ENCODE measurements at places on chromosomes 1 and 21. TPM values are rescaled to one million over a fixed set of nuclear protein-coding genes. Genes with fewer than 3 reads are reported as not detected.

The CA6 gene
- not detected for total RNA-seq

DNA sequence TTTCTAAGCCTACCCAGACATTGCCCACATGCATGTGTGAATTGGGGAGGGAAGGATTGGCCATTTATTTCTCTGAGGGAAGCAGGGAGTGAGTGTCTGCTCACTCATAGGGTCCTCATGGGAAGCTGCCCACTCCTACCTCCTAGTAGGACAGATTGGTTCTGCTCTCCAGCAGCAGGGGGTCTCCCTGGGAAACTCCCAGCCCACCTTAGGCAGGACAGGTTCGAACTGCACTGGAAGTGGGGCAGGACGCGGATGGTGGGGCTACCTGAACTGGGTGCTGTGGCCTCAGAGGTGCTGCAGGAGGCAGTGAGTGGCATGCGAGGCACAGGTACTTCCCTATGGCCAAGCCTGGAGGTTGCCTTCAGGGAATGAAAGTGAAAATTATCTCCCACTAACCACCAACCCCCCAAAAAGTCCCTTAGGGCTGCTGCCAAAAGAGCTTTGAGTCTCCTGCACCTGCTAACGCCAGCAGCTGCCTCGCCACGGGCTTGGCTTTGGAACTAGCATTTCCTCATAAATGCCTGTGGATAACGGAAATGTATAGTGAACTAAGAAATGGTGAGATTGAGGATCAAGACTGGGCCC lies 157.0 kb upstream of the COA6 start:
- no peak overlapping the region for H3K27ac ChIP-seq
- no peak for DNase-seq
- no peak overlapping the region for H3K4me3 ChIP-seq

The DDI2 gene
- total RNA-seq: 34.1 TPM

The SORT1 gene
- total RNA-seq: 45.5 TPM

DNA sequence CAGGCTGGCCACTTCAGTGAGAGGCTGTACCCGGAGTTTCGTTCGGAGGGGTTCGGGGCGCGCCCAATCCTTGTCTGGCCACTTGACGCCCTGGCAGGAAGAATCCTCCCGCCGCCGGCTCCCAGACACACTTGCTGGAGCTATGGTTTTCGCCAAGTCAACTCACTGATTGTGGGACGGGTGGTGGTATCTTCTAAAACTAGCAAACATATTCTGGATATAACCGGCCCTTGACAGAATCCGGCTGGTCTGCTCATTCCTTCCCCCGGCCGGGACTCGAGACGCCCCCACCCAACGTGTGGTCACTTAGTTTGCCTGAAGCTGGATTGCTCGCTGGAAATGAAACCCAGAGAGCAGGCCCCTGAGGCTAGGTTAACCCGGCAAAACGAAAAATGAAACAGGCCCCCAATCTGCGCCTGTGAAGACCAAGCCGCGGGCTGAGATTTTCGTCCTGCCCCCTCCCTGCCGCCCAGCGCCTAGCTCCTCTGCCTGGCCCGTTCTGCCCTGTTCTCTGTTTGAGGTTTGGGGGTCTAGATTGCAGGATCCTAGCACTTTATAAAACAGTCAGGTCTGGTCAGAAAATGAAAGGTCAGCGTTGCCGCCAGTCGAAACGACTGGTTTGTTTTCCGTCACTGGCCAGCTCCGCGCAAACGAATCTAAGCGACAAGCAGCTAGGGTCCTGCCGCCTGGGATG lies 4.6 kb downstream of the GFI1 start:
- peaks cover 94% of the 10 kb centered on the region for H3K27me3 ChIP-seq
- H3K27ac ChIP-seq: peak overlapping the region; percentile 1
- peaks cover 47% of the 10 kb centered on the region for H3K4me1 ChIP-seq
- H3K4me3 ChIP-seq: peak overlapping the region; percentile 46
- DNase-seq: peak; percentile 46
- H3K36me3 ChIP-seq: no peaks in the 10 kb centered on the region

The FABP3 gene
- total RNA-seq: 6.7 TPM

The NTNG1 gene
- total RNA-seq: 0.73 TPM

The OR2L8 gene
- not detected for total RNA-seq

DNA sequence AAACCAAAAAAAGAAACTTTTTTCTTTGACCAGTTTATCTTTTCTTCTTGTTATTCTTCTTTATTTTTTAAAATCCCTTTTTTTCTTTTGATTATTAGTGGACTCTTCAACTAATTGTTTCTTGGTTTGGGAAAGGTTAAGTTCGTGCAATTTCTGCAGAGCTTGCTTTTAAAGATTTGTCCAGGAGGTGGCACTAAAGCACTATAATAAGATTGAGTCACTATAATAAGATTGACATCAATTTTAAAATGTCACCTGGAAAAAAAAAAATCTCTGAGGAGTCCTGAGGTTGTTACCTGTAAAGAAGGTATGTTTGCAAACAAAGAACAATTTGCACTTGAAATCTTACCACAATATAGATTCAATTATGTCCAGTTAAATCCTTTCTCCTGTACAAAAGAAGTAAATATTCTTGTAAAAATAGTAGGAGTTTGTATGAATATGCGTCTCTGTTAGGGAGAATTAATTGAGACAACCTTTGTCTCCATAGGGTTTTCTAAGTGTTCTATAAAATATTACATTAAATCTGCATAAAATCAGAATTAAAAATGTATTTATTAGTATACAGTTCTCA lies 166.7 kb downstream of the ADGRL4 start:
- H3K36me3 ChIP-seq: no peaks in the 10 kb centered on the region
- DNase-seq: no peak
- no peak overlapping the region for H3K27ac ChIP-seq

GRCh38 chr1:45930258-45931150 lies 127.1 kb downstream of the MAST2 start:
- peaks cover 32% of the 10 kb centered on the region for H3K4me1 ChIP-seq
- no peak overlapping the region for H3K27ac ChIP-seq
- DNase-seq: no peak
- peaks cover 13% of the 10 kb centered on the region for H3K27me3 ChIP-seq

- H3K27ac ChIP-seq: no peak overlapping the region
- no peak overlapping the region for H3K4me3 ChIP-seq
- H3K4me1 ChIP-seq: peaks cover 9% of the 10 kb centered on the region
- no peaks in the 10 kb centered on the region for H3K36me3 ChIP-seq
- H3K27me3 ChIP-seq: no peaks in the 10 kb centered on the region
Observed at GRCh38 chr21:29667651-29668050, 272.1 kb downstream of the GRIK1 start.

DNA sequence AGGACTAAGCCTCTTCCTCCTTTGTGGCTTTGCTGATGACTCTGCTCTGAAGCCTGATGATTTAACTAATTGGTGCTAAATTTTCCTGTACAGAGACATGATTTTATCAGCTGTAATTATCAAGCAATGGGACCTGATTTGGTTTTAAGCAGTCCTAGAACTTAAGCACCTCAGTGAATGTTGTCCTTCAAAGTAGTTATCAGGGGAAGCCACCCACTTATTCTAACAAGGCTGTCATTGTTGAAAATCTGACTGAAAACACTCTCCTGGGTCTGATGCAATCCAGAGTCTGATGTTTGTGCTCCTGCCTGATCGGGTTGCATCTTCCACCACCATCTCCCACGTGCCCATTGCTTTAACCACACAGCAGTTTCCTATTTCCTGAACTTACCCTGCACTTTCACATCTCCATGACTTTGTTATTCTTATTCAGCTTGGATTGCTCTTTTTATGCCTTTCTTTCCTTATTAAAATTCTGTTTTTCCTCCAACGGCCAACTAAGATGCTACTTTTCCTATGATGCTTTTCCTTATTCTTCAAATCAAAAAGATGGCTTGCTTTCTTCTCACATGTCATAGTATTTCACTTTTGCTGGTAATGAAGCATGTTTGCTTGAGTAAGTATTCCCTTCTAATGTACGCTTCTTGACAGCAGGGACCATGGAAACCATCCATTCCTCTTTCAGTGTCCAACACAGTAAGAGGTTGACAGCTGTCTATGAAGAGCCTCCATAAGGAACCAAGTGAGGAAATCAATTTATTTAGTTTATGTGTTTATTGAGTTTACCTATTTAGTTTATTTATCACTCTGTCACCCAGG lies 55.0 kb downstream of the S1PR1 start:
- H3K27ac ChIP-seq: no peak overlapping the region
- no peak overlapping the region for H3K4me3 ChIP-seq
- no peak for DNase-seq

DNA sequence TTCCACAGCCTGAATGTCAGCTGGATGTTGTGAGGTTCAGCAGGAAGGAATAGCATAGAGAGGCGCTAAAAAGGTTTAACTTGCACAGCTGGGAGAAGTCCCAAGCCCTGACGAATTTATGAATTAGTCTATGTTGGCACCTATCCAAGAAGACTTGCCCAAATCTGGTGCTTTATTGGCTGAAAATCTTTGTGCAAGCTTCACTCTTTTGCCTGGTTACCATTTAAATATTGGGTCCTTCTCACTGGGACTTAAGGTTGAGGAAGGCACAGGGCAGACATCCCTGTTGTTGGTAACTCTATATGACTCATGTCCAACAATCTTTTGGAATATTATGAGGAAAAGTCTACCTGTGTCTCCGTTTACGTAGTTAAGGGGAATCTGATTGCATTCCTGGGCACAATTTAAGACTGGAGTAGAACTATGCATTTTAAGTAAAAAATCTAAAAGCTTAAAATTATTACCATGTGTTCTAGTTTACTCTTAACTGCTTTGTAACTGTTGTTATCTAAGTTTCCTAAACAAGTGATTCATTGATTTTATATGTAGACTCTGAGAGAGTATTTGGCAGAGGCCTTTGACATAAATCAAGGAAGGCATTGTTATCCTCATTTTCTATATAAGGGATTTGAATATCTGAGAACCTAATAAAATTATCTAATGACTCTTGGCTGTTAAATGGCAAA lies 181.7 kb upstream of the DPYD start:
- peaks cover 9% of the 10 kb centered on the region for H3K4me1 ChIP-seq
- no peak overlapping the region for H3K27ac ChIP-seq
- no peak overlapping the region for H3K4me3 ChIP-seq
- no peak for DNase-seq
- H3K27me3 ChIP-seq: no peaks in the 10 kb centered on the region
- H3K36me3 ChIP-seq: no peaks in the 10 kb centered on the region

GRCh38 chr1:31765041-31765467 lies 914 bp upstream of the ADGRB2 start:
- H3K36me3 ChIP-seq: no peaks in the 10 kb centered on the region
- no peak for DNase-seq
- H3K27ac ChIP-seq: no peak overlapping the region
- H3K4me3 ChIP-seq: peak overlapping the region; percentile 71
- H3K4me1 ChIP-seq: peaks cover 27% of the 10 kb centered on the region
- H3K27me3 ChIP-seq: peaks cover 52% of the 10 kb centered on the region

The ZSCAN20 gene
- total RNA-seq: 9.2 TPM

DNA sequence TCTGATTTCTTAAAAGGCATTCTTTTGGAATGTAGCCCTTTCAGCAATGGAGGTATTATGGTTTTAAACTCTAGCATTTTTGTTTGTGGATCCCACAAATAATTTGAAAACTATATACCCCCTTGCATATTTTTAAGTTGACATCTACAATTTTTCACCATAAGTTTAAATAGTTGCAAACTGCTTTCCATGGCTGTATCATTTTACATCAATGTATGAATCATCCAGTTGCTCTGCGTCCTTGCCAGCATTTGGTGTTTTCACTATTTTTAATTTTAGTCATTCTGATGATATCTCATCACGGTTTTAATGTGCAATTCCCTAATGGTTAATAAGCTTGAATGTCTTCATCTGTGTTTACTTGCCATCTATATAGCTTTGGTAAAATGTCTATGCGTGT lies 20.7 kb downstream of the DIPK1A start:
- no peaks in the 10 kb centered on the region for H3K36me3 ChIP-seq
- H3K27me3 ChIP-seq: no peaks in the 10 kb centered on the region
- peaks cover 35% of the 10 kb centered on the region for H3K4me1 ChIP-seq
- H3K4me3 ChIP-seq: no peak overlapping the region

The TNFSF18 gene
- total RNA-seq: 3.7 TPM

- H3K4me1 ChIP-seq: no peaks in the 10 kb centered on the region
- no peaks in the 10 kb centered on the region for H3K36me3 ChIP-seq
- no peak for DNase-seq
- H3K27me3 ChIP-seq: peaks cover 1% of the 10 kb centered on the region
- no peak overlapping the region for H3K27ac ChIP-seq
Observed at GRCh38 chr1:109204484-109204883, 9.2 kb upstream of the SARS1 start.

GRCh38 chr1:79551321-79551720 lies 544.8 kb upstream of the ADGRL4 start:
- no peaks in the 10 kb centered on the region for H3K4me1 ChIP-seq
- no peaks in the 10 kb centered on the region for H3K27me3 ChIP-seq
- H3K4me3 ChIP-seq: no peak overlapping the region
- no peak overlapping the region for H3K27ac ChIP-seq

All from mesothelial cell of epicardium (in vitro differentiated cells).